ENCODE measurements at places on chromosomes 7 and 10.
A peak's percentile ranks its signal among the peaks of the same experiment; 100 is the strongest.

- DNase-seq = no peak
Measured at GRCh38 chr10:5168897-5169420, 16.0 kb downstream of the AKR1C8 start.

GRCh38 chr7:48035967-48036478, 680 bp downstream of the C7orf57 start:
- DNase-seq = peak; percentile 24

DNA sequence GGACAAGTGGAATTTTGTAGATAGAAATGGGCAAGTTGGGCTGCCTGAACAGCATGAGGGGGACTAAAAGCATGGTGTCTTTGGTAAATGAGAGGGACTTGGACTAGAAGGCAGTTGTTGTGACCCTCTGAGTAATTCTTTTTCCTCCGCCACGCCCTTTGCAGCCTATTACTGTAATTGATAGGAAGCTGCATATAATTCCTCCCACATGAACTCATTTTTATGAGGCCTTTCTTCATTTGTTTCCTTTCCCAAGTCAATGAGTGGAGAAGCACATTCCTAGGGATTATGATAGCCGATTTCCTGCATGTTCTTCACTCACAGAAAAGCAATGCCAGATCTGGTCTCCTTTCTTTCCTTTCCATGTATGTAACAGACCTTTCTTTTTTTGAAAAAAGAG, 27.7 kb downstream of the ZSCAN25 start:
- no peak for DNase-seq

DNA sequence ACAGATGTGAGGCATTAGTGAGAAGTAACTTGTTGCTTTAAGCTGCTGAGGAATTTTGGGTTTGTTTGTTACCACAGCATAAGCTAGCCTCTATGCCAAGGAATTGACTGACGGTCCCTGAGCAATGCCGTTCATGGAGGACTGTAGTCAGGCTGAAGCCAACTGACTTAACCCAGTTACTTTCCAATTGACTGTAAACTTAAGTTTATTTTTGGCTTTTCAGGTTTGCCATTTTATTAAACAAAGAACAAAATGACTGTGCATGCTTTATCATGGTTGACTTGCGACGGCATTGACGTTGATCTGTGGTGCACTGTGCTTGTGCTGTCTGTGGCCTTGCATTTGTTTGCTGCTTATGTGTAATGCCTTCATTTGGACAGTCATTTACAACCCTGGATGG, 53.5 kb downstream of the DNAJB9 start:
- DNase-seq = no peak

DNA sequence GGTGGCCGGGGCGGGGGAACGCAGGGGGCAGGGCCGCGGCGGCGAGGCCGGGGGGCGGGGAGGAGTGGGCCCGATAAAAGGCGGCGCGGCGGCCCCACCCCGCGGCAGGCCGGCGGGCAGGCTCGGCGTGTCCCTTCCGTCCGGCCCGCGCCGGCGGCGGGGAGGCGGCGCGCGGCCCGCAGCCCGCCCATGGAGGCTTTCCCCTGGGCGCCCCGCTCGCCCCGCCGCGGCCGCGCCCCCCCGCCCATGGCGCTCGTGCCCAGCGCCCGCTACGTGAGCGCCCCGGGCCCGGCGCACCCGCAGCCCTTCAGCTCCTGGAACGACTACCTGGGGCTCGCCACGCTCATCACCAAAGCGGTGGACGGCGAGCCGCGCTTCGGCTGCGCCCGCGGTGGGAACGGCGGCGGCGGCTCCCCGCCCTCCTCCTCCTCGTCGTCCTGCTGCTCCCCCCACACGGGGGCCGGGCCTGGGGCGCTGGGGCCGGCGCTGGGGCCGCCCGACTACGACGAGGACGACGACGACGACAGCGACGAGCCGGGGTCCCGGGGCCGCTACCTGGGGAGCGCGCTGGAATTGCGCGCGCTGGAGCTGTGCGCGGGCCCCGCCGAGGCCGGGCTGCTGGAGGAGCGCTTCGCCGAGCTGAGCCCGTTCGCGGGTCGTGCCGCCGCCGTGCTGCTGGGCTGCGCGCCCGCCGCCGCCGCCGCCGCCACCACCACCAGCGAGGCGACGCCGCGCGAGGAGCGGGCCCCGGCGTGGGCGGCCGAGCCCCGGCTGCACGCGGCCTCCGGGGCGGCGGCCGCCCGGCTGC, at the start of gene NANOS1:
NANOS1 (plus strand) TSS at position 102 of the 808 bp plus-strand sequence; CDS start at position 190, 88 bp downstream.
- no peak for DNase-seq

DNA sequence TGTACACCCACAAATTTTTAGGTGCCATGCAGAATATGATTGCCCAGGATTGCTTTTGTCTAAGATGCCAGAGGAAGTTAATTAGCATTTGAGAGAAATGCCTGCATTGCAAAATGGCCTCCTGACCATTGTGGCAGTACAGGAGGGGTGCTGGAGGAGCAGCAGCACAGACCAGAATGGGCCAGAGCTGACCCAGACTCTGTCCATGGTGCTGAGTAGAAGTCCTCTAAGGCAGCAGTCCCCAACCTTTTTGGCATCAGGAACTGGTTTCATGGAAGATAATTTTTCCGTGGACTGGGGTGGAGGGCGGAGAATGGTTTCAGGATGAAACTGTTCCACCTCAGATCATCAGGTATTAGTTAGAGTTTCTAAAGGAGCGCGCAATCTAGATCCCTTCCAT, 217.8 kb upstream of the AGK start:
- no peak for DNase-seq

DNA sequence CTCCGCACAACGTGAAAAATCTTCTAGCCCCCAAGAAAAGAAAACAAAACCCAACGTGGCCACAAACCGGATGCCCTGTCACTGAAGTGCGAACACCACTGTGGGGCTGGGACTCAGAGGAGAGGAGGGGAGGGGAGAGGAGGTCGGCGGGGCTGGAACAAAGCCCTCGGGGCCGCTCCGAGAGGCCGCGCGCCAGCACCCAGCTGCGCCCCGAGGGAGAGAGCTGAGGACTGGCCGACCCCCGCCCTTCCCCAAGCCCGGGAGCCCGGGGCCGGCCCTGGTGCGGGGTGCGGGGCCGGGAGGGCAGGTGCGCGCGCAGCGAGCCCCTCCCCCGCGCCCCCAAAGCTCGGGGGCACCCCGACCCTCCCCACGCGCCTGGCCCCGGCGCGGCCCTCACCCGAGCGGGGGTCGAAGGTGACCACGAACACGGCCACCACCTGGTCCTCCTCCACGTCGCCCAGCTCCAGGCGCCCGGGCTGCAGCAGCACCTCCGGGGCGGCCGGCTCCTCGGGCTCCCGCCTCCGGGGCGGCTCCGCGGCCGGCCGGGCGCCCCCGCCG, 398 bp downstream of the DENND11 start:
- DNase-seq = peak; percentile 79

- no peak for DNase-seq
Measured at GRCh38 chr7:2106440-2106839, 126.3 kb downstream of the MAD1L1 start.

GRCh38 chr7:69110450-69111050, 487.7 kb upstream of the AUTS2 start:
- no peak for DNase-seq

DNA sequence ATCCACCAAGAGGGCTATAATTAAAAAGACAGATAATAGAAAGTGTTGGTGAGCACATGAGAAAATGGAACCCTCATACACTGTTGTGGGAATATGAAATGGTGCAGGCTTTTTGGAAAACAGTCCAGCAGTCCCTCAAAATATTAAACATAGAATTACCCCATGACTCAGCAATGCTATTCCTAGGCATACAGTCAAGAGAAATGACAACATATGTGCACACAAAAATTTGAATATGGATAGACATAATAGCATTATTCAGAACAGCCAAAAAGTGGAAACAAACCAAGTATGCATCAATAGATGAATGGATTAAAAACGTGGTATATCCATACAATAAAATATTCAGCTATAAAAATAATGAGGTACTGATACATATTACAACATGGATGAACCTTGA, 64.5 kb upstream of the GDF10 start:
- no peak for DNase-seq

DNA sequence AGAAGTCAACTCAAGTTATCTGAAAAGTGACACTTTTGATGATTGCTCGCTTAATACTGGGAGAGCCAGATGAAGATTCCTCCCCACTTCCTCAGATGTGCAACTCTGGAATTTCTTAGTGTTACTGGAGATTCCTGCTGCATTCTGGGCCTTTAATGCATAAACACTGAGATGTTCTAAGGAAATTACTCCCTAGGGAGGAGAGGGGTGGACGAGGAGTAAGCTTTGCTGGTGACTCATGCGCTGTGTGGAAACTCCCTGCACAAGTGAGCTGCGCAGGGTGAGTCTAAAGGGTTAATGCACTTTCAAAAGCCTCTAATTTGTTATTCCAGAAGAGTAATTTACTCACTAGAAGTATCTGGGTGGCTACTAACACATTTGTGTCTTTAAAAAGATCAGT, 46.3 kb downstream of the EGFR start:
- DNase-seq = no peak

DNA sequence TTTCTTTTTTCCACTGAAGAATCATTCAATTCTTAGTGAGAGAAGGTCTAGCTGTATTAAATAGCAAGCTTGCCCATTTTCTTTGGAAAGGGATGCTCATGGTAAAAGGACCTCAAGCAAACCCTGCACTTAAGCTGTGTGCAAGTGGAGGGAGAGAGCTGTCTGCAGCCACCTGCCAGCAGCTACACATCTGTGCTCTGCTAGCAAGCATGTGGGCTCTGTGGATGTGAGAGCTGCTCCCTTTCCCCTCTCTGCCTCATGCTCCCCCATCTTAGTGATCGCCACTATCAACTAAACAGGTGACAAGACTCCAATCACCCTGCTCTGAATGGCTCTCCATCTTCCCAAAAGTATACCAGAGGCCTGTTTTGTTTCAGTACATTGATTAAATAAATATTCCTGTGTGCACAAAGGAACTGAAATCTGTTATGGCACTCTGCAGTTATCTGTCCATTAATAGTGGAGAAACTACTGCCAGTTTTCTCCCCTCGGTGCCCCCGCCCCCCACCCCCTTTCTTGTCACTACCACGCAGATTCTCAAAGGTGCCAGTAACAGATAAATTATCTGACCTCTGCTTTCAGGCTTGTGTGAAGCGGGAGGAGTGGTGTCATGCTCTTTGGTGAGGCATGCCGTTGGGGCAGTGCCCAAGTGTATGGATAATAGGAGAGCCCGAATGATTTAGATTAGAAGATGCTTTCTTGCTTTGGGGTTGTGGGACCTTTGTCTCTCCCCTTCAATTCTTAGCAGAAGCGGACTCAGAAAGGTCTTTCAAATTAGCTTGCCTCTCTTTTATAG, 26.4 kb downstream of the AUTS2 start:
- no peak for DNase-seq

GRCh38 chr7:148626828-148627227, 36.3 kb downstream of the C7orf33 start:
- no peak for DNase-seq

DNA sequence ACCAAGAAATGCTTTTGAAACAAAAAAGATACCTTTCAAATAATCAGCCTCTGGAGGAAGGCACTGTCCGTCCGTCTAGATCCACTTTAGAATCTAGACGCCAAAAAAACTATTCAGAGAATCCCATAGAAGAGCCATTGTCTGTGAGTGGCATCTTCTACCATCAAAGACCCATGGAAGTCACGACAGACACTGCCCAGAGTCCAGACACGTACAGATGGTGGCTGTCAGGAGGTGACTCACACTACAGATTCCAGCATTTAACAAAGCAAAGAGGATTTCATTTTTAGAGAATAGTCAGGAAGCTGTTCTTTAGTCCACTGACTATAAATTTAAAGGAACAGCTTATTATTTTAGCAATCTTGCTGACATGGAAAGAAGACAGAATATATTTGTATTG, 11.7 kb downstream of the C1QL3 start:
- no peak for DNase-seq

DNA sequence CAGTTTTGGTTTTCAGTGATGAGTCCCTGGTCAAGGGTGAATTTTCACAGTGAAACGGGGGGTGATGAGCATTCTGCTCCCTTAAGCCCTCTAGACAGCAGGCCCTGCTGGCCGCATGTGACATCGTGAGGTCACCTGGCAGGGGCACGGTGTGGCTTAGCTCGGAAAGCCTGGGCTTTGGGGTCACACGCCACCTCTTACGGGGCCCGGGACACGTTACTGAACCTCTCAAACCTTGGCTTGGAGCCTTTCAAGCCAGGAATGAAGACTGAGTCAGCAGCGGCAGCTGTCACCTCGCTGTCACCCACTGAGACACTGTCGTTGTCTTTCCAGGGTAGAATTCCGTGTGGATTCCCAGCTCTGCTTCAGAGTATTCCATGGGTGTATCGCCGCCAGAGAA, 4.1 kb downstream of the GET4 start:
- DNase-seq = no peak

- DNase-seq = no peak
Measured at GRCh38 chr10:70060389-70060788, 7.7 kb downstream of the MACROH2A2 start.

DNA sequence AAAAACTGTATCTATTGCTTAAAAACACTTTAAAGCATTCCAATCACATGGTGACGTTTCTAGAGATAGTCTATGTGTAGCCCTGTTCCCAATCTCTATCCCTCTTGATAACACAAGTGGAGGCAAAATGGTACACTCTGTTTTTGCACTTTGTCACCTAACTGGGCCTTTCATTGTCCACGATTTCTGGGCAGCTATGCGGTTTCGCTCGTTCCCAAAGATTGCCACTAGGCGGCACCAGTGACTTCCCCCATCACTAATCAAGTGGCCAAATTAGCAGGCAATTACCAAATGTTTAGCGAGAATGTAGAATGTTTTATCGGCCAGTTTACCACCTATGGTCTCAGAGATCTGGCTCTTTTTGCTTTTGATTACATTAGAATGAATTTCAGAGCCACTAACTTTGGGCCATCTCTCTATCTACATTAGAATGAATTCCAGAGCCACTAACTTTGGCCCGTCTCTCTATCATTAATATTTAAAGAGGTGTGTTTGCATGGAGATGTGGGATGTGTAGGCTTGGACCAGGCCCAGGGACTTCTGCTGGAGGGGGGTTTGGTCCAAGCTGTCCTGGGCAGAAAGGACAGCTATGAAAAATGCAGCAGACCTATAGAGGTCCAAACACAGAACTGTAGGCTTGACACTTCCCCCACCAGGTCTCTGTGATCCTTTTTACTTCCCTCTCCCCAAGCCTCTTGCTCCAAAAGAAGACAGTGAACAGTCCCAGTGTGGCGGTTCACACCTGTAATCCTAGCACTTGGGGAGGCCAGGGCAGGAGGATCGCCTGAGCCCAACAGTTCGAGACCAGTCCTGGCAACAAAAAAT, 90.1 kb downstream of the EPC1 start:
- DNase-seq = peak; percentile 77

GRCh38 chr10:7952266-7952665, 102.2 kb upstream of the GATA3 start:
- no peak for DNase-seq

Data from CD4-positive, alpha-beta T cell treated with Interleukin-12 subunit alpha and Interleukin-12 subunit beta, for 1 hour (primary cell).